Anterior cingulate cortex (tissue), 58 donors: ENCODE measurements at places on chromosomes 7 and 10.

- DNase-seq, result no peak
Measured at GRCh38 chr7:144019457-144019856, 19.3 kb downstream of the OR6B1 start.

GRCh38 chr10:52257692-52258075, 56.4 kb upstream of the DKK1 start:
- DNase-seq, result no peak

DNA sequence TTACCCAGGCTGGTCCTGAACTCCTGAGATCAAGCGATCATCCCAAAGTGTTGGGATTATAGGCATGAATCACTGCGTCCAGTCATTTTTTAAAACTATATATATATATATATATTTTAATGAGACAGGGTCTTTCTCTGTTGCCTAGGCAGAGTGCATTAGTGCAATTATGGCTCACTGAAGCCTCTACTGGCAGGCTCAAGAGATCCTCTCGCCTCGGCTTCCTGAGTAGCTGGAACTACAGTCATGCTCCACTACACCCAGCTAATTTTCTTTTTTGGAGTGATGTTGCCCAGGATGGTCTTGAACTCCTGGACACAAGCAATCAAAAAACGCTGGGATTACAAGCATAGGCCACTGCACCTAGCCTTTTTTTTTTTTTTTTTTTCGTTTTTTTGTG, 55.3 kb upstream of the KAT6B start:
- no peak for DNase-seq

- DNase-seq, result no peak
Measured at GRCh38 chr7:3191548-3191947, 109.5 kb upstream of the SDK1 start.

DNA sequence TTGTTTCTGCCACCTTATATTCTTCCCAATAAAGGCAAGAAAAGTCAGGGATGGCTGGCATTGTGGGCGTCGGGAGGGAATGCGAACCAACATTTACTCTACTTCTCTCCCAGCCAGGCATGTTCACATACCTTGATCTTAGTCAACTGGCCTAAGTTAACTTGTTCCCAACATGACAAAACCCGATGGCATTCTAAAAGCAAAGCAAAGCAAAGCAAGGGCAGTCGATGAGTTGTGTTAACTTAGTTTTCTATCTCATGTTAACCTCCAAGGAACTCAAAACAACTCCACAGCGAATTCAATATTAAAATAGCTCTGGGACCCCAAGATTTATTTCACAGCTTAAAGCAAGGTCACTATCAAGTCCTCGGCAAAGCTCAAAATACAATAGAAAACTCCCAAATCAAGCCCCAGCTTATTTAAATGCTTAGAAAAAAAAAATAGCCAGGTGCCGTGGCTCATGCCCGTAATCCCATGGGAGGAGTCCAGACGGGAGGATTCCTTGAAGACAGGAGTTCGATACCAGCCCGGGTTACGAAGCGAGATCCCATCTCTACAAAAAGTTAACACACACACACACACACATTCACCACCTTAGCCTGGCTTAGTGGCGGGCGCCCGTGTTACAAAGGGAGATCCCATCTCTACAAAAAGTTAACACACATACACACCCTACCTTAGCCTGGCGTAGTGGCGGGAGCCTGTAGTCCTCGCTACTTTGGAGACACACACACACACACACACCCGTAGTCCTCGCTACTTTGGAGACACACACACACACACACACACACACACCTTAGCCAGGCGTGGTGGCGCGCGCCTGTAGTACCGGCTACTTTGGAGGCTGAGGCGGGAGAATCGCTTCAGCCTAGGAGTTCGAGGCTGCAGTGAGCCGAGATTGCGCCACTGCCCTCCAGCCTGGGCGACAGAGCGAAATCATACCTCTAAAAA, 901 bp upstream of the CCNY start:
- DNase-seq, result no peak

DNA sequence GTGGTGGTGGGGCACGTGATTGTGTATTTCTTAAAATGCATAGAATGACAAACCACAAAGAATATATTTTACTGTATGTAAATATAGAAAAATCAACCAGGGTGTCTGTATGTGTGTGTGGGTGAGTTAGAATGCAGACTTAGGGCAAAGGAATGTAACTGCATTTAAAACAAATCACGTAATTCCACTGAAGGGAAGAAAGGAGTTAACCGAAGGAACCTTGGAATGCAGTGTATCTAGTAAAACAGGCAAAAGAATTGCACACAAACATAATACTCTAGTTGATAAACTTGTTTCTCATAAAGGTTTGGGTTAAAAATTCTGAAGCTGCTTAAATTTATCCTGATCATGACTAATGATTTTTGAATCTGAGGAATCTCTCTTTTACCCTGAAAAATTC, 134.9 kb downstream of the ADRA2A start:
- DNase-seq, result no peak

DNA sequence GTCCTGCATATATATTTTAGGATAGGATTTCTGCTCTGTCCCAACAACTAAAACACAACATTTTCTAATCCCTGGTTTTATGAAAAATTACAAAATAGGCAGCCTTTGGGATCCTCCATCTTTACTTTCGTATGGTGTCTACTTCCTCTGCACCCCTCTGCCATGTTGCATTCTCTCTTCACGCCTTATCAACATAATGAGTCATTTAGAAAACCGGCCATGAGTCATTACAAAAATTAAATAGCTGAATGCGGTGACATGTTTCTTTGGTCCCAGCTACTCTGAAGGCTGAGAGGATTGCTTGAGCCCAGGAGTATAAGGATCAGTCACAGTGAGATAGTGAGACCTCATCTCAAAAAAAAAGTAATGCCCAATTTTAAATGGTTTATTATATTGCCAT, 148.1 kb upstream of the CELF2 start:
- no peak for DNase-seq

- no peak for DNase-seq
Measured at GRCh38 chr7:92815412-92815811, 21.0 kb downstream of the CDK6 start.

DNA sequence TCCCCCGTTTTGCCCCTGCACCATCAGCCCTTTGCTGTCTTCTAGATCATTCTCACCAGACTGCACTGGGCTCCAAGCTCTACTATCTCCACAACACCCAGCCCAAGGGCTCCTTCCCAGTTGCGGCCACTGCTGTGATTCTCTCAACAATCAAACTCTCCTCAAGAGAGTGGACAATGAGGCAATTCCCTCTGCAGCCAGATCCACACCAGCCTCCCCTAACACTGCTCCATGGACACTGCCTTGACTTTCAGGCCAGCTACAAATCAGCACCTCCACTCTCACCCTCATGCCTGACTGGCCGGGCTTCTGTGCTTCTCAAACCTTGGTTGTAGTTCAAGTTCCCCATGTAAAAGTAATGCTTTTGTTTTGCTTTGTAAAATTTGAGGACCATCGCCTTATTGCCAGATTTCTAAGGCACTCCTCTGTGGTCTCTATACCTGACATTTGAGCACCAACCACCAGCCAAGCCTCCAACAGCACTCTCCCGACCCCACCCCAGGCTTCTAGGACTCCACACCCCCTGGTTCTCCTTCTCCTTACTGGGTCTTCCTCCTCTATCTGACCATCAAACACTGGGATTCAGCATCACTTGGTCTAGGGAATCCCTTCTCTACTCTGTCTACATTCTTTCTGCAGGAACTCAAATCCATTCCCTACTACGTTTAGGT, 45.4 kb downstream of the PPIF start:
- DNase-seq, result no peak

GRCh38 chr7:14606101-14606500, 296.4 kb downstream of the DGKB start:
- no peak for DNase-seq

DNA sequence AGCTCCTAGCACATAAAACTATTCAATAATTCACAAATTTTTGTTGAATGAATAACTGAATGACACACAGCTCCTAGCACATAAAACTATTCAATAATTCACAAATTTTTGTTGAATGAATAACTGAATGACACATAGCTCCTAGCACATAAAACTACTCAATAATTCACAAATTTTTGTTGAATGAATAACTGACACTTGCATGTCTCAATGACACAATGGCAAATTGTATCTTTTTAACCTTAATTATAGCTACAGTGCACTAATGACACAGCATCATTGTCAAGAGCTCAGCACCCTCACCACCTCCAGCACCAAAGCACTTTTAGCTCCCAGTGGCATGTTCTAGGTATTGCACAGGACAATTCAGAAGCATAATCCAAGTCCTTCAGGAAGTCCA, 131.6 kb downstream of the PDE1C start:
- DNase-seq, result no peak
